NCI-H345 (cell line): ENCODE measurements at places on chromosomes 16 and 17.

DNA sequence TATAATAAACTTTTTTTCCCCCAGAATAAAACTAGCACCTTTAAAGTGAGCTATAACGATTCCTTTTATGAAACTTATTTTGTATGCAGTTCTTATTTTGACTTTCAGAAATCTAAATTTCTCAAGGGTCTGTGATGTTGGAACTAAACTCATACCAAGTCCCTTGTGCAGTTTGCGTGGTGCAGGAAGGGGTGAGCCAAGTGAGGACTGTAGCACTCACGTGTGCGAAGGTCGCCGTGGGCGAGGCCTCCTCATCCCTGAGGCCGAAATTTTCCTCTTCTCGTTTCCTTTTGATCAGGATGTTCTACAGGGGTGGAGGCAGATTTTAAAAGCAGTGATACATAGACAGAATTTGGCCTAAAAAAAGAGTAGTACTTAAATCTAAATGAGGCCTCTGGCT lies 73.7 kb downstream of the RPTOR start:
- no peak for DNase-seq

DNA sequence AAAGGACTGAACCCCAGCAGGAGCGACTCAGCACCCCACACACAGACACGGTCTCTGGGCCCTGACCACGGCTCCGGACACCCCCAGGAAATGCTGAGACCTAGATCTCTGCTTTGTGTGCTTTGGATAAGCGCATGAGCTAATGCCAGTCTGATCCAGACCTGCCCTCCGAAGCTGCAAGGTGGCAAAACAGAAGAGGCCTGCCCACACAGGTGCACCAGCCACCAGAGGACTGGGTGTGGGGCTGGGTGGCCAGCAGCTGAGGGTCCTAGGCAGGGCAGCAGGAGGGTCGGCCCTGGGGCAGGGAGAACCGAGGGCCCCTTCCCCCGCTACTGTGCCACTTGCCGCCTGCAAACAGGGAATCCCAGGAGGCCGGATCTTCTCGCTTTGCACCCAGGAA lies 30.7 kb upstream of the EIF1 start:
- DNase-seq: no peak

GRCh38 chr16:14007450-14007849 lies 63.7 kb upstream of the MRTFB start:
- DNase-seq: peak; percentile 73

DNA sequence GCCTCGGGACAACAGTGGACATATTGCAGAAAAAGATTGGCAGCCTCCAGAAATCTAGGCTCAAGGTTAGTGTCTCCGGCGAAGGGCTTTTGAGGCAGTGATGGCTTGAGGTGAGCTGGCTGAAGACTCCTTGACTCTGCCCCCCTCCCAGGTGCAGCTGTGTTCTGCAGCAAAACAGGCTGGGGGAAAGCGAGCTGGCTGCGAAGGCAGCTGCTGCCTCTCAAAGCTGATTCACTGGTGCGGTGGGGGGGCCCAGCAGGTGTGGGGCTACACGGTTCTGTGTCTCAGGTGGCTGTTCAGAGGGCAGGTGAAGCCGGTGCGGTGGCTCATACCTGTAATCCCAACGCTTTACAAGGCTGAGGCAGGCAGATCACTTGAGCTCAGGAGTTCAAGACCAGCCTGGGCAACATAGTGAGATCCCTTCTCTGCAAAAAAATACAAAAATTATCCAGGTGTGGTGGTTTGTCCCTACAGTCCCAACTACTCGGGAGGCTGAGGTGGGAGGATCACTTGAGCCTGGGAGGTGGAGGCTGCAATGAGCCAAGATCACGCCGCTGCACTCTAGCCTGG lies 22.9 kb downstream of the C16orf96 start:
- peak; percentile 77 for DNase-seq

GRCh38 chr17:7293159-7293558 lies 1.3 kb downstream of the YBX2 start:
- DNase-seq: no peak

DNA sequence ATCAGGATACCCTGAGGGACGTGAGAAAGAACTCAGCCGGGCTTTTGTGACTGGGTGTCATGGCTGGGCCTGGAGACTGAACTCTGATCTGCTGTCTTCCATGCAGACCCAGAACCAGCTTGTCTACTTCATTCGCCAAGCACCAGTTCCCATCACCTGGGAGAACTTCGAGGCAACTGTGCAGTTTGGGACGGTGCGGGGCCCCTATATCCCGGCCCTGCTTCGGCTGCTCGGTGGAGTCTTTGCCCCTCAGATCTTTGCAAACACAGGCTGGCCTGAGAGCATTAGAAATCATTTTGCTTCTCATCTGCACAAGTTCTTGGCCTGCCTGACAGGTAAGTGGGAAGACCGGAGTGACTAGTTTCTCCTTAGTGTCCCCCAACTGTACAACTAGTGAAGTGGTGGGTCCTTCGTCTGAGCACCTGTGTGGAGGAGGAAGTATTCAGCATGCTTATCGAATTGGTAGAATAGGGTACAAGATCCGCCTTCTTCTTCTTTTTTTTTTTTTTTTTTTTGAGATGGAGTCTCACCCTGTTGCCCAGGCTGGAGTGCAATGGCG lies 15.5 kb downstream of the DNAH2 start:
- DNase-seq: no peak

DNA sequence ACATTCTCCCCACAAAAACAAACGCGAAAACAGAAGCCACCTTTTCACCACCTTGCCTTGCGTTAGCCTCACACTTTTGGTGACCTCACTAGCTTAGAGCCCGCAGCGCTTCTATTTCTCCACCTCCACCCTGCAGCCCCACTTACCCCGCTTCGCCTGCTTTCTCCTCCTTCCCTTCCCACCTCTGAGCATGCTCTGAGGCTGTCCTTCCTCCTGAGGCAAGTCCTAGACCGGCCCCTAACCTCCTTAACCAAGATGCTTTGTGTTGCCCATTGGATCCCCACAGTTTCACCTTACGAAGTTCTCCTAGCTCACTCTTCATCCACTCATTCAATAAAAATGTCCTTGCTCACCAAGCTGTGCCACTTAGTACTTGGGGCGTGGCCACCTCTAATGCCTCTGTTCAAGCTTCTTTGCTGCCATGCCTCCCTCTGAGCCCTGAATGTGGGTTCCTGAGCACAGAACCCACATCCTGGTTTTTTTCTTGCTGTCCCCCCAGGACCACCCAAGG lies 1.3 kb downstream of the GNGT2 start:
- no peak for DNase-seq

DNA sequence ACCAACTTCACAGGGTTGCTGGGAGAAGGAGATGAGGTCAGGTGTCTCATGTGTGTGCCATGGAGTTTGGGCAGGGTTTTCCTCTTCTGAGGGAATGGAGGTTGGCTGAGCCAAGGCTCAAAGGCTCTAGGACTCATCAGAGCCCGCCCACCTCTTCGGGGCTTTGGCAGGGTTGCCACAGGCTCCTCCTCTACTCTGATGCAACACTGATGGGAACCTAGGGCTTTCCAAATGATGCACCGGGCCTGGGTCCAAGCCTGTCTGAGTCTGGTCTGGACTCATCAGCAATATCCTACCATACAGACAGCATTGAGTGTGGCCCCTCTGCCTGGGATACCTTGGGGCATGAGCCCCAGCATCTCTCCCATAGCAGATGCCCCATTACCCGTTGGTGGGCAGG lies 59.5 kb upstream of the LHX1 start:
- no peak for DNase-seq

DNA sequence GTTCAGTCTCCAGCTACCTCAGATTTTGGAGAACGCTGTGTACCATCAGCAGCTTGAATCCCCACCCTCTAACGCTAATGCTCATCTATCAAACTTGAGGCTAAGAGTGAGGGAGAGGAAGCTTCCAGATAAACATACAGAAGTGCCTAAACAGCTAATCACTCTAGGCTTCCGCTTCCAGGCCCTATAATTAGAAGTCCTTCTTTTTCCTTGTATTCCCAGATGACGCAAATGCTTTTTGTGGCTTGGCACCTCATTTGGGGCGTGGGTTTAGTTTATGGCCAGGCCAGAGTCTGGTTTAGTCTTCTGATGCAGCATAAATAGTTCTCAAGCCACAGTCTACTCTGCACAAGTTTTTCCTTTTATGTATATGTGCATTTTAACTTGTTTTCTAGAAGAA lies 263.4 kb downstream of the BCAS3 start:
- DNase-seq: no peak

DNA sequence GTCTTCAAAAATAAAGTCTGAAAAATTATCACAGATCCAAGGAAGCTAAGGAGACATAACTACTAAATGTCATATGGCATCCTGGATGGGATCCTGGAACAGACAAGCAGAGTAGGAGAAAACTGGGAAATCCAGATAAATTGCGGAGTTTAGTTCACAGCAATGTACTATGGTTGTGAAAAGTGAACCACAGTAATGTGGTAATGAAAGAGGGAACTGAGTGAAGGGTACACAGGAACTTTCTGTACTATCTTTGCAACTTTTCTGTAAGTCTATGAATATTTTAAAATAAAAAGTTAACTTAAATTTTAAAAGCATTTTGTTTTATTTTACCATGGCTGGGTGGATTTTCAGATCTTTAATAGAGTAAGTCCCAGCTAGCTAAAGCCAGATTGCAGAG lies 16.3 kb downstream of the SLFN12L start:
- DNase-seq: no peak

GRCh38 chr17:57766318-57766943 lies 21.3 kb upstream of the CCDC182 start:
- no peak for DNase-seq

- no peak for DNase-seq
Measured at GRCh38 chr17:59547131-59547915, 18.1 kb upstream of the DHX40 start.

GRCh38 chr16:83676086-83676485 lies 131.7 kb upstream of the HSBP1 start:
- no peak for DNase-seq

- DNase-seq: no peak
Measured at GRCh38 chr17:19299214-19299747, 62.1 kb downstream of the EPN2 start.

DNA sequence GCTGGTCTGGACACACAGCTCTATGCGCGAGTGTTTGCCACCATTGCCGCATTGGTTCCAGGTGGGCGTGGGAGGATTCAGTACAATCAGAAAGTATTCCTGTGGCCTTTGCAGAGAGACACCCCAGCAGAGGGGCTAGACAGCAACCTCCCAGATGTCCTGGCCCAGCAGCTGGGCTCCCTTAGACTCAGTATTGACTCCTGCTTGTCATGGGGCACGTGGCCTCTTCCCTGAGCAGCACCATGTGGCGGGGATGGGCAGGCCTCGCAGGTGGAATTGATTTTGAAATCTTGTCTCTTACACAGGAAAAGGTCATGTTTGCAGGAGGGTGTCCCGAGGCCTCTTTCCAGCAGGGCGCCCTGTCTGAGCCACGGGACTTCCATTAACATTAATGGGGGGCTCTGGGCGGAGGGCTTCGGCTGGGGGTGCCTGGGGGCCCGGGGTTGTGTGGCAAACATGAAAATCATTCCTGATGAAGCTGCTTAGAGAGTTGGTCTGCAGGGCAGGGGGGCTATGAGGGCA lies 96.4 kb downstream of the C16orf78 start:
- no peak for DNase-seq

DNA sequence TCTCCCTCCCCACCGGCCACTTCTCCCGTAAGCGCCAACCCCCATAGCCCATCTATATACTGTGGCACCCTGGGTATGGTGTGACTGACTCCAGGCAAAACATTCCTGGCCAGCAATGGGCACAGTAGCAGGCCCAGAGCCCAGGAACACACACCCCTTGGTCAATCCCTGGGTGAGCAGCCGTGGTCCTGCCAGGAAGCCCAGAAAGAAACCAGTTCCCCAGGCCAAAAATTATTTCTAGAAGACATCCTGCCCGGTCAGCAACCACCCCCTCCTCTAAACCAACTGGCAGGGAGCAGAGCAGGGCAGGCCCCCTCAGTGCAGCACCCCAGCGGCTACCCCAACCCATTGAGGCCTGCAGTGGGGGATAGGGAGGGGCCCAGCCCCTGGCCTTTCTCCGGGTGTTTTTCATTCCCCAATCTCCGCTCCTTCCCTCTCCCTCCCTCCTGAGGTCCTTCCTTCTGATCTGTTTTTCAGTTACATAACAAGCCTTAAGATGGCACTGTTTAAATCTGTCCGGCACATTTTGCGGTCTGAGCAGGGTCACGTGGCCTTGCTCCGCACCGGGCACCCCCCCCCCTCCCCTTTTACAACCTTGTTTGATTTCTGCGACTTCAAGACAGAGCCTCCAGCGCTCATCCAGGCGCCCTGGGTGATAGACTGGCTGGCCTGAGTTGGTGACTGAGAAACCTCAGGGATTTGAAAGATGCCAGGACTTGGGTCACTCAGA lies 2.0 kb downstream of the NPTX1 start:
- peak; percentile 57 for DNase-seq

DNA sequence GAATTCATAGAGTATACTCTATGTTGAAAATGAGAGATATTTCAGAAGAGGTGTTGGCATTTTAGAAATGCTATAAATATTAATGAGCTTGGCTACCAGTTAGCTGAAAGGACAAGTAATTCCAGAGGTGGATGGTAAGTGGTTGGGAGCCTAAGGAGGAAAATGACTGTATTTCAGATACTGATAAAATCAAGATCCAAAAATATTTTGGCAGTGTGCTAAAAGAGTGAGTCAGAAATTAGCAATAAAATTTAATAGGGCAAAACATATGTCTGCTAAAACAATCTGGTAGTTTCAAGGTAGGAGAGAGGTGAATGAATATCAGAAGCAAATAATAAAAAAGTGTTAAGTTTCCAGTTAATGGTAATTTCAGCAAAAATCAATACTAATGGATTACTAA lies 1287.9 kb downstream of the CDH8 start:
- no peak for DNase-seq

- DNase-seq: no peak
Measured at GRCh38 chr16:88064889-88065746, 113.9 kb downstream of the BANP start.

DNA sequence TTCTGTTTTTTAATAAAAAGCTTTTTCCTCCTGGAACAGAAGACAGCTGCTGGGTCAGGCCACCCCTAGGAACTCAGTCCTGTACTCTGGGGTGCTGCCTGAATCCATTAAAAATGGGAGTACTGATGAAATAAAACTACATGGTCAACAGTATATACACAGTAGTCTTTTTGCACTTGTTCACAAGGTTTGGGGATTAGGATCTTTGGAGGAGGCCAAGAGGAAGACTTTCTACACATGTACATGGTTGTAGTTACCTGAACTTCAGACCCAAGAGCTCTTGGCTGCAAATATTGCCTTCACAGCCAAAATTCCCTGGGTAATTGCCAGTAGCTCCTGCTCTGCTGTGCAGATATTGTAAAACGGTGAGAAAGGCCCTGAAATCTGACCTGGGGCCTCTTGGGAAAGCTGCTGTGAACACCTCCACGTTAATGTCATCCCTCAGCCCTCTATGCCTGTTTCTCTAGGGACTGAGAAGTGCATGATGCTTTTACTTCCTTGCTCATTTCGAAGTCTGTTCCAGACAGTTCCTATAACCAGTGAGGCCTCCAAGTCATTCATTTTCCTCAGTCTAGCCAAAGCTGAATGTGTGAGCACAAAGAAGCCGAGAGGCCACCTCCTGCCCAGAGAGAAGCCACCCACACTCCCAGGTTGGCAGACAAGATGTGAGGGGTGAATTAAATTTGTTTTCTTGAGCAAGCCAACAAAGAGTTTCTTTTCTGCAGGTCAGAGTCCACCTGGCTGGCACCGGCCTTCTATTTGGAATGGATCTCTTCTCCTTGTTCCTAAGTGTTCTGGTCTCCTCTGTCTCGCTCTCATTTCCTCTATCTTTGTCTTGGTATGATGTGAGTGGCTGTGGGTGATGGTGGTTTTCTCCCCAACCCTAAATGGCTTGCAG lies 15.9 kb downstream of the ANKRD40 start:
- no peak for DNase-seq
